ENCODE measurements at places on chromosomes 2 and 18. TPM values are rescaled to one million over a fixed set of nuclear protein-coding genes. Genes with fewer than 3 reads are reported as not detected.

DNA sequence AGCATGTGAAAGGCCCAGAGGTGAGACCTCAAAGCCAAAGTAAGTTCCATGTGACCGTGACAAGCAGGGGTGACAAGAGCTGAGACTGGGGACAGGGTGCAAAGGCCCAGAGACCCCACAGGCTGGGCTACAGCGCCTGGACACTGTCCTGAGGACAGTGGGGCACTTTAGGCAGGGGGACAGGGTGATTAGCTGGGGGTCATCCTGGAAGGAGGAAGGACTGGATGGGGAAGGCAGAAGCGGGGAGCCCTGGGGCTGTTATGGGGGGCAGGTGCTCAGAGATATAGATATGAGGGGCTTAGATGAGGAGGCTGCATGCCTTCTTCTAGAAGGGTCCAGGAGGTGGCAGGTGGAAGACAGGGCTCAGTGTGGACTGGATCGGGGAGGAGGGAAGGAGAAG lies 31.5 kb downstream of the KIF1A start:
- DNase-seq = no peak

The IL37 gene
- total RNA-seq = not detected

GRCh38 chr2:85369500-85369899 lies 14.9 kb downstream of the ELMOD3 start:
- no peak for DNase-seq

DNA sequence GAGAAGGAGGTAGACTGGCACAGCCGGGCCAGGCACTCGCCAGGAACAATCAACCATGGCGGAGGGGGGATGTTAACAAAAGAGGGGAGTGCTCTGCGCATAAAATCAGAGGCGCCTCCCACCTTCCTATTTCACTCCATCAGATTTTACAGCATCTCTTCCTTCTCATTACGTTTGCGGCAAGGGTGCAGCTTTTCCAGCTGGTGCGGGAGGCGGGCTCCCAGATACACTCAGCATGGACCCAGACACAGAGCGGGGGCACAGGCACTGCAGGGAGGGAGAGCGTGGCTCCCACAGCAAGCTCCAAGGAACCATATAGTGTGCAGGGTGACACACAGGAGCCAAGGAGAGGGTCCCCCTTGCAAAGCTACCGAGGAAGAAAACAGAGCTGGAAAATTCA lies 176.3 kb downstream of the EIPR1 start:
- no peak for DNase-seq

The EVA1A gene
- total RNA-seq = not detected

- DNase-seq = no peak
Measured at GRCh38 chr2:134457765-134458472, 204.0 kb downstream of the MGAT5 start.

The APOB gene
- not detected for total RNA-seq

DNA sequence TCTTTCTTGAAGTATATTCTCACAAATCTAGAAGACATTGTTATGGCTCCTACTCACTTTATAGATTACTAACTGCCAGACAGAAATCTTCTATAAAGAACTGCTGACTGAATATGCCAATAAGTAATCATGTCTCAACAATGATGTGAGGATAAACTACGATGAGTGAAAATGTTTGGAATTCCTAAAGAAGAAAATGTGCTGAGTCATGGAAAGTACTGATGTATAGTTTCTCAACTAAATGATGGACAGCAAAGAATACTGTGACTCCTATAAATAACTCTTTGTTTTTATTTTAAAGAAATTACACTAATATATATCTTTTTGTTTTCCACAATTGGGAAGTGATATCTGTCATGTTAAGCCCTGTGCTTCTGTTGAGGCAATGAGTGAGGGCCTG lies 232.9 kb downstream of the LNPK start:
- no peak for DNase-seq

DNA sequence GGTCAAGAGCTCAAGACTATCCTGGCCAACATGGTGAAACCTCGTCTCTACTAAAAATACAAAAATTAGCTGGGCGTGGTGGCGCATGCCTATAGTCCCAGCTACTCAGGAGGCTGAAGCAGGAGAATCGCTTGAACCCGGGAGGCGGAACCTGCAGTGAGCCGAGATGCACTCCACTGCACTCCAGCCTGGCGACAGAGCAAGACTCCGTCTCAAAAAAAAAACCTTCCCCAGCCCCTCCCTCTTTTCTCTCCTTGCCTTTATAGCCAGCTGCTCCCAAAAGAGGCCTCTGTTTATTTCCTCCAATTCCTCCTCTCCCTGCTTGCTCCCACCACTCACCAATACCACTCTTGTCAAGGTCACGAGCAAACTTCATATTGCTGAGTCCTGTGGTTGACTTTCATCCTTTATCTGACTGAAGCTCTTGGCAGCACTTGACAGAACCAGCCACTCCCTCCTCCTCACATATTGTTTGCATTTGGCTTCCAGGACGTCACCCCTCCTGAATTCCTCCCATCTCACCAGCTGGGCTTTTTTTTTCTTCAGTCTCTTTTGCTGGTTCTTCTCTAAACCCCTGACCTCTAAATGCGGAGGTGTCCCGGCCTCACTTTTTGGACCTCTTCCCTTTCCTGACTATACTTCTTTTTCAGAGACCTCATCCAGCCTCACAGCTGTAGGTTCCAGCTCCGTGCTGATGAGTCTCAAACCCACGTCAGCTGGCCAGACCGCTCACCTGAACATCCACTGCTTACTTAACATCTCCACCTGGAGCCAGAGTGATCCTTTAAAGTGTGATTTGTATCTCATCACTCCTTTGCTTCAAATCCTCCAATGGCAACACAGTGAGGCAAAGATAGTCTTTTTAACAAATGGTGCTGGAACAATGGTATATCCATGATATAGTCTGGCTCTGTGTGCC lies 84.6 kb upstream of the CAB39 start:
- DNase-seq = no peak

The C2orf78 gene
- total RNA-seq = not detected

The MEP1B gene
- total RNA-seq = not detected

DNA sequence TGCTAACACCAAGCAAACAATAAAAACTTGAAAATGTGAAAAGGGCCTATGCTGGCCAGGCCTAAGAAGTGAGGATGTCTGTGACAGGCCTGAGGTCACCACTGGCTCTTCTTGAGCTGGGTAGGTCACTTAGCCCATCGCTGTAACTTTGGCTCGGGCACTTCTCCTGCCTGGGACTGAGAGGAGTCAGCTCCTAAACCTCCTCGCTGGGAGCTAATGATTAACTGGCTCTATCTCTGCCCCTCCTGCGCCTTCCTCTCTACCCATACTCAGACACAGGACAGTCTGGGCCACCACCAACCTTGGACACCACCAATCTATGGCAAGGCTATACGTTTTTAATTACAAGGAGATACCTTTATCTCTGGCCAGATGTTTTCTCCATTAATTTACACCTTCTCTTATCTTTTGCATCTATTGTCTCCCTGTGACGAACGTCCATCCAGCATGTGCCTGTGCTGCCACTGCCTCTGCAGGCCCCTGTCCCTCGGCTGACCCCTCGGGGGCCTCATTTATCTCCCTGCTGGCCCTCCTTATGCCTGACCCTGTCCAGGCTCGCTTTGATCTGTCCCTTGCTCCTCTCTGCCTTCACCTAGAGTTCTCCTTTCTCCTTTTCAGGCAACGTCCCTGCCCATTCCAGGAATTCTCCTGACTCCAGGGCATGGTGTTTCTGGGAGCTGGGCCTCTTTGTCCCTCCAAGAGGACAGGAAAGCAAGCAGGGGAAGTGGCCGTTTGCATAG lies 149.1 kb upstream of the GATA6 start:
- DNase-seq = no peak

- no peak for DNase-seq
Measured at GRCh38 chr2:108115868-108116267, 123.9 kb upstream of the SULT1C3 start.

DNA sequence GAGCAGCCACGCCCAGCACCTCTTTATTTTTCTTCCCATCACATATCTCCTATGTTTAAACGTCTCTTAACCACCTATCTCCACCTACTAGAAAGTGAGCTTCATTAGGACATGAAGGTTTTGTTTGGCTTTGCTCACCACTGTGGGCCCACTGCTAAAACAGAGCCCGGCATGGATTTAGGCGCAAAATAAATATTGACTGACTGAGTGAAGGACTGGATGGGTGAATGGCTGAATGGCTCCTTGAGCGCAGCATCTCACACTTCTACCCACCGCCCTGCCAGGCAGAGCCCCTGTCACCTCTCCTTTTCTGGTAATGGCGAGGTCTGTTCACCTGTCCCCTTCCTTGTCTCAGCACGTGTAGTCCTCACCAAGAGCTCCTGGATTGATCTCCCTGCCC lies 10.1 kb downstream of the CAPG start:
- DNase-seq = no peak

The CACNB4 gene
- 0.20 TPM for total RNA-seq

DNA sequence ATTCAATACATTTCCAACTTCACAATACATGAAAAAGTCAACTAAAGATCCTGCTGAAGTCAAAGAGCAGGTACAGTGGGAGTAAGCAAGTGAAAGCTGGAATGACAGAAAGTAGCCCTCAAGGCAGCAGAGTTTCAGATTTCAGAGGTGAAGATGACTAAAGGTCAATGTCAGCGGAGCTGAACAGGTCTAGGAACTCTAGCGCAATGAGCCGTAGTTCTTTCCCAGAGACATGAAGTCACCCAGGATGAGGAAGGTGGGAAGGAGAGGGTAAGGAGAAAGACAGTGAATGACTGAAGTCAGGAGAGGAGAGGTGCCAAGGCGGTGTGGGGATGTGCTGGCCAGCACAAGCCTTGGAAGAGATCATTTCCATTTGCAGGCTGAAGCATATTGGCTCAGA lies 28.1 kb downstream of the PTPN2 start:
- no peak for DNase-seq

The TMEM17 gene
- total RNA-seq = not detected

The ATOH8 gene
- not detected for total RNA-seq

DNA sequence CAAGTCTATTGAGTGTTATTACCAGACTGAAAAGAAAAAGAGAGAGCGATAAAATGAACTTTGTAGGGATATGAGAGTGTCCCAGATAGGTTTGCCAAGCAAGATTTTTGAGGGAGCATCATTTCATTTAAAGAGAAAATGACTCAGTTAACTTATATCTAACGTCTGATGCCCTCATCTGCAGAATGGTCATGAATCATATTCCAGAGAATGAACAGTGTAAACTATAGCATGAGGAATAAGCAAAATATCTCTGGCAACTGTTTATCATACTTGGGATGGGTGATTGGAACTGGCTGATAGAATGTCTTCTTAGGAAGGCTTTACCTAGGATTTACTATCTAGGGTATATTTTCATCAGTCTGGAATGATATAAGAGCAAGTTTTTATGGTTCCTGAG lies 289.4 kb downstream of the CMPK2 start:
- no peak for DNase-seq

DNA sequence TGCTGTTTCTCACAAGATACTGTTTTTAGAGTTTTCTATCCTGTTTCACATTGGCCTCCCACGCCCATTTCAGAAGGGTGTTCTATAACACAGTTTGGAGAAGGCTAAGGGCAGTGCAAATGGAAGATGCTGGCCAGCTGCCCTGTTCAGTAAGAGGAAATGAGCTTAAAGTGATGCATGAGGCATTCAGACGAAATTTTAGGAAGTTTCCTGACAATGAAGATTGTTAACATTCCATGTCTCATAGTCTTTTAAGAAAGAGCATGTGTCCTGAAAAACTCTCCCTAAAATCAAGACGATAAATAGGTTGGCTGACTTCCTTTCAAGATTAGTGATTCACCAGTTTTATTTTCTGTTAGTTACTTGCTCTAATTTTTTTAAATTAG lies 484.2 kb upstream of the NRP2 start:
- no peak for DNase-seq

DNA sequence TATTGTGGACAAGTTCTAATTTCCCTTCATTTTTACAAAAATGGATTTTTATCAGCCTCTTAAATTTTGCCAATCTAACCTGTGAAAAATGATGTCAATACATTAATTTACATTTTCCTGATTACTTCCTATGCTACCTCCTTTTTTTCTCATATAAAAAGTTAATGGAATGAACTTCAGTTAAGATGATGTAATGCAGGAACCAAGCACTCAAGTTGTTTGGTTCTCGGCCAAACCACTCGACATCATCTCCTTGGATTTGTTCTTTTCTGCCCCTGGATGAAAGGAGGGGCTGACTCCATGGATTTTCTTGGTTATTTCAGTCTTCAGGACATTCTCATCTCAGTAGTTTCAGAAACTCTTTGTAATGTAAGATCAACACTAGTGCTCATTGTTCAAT lies 253.1 kb upstream of the NXPH2 start:
- DNase-seq = no peak

DNA sequence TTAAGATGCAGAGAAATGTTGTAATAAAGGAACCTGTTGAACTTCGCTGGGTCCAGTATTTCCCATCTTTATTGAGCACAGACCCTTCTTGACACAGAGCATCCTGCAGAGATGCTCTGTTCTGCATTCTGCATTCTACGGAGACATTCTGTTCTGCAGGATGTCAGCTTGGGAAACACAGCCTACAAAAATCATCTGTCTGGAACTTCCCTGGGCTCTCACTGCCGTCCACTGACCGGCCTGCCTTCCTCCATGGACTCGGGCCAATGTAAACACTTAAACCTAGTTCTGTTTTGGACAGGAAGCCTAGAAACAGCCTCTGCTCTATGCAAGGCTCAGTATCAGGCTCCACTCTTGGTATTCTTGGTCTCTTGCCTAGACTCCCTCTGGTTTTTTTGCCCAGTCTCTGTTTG lies 90.0 kb upstream of the PPP1CB start:
- DNase-seq = no peak

The STON1 gene
- 1.3 TPM for total RNA-seq

The UGT1A5 gene
- total RNA-seq = not detected
